ENCODE measurements at places on chromosomes 2 and 18.

DNA sequence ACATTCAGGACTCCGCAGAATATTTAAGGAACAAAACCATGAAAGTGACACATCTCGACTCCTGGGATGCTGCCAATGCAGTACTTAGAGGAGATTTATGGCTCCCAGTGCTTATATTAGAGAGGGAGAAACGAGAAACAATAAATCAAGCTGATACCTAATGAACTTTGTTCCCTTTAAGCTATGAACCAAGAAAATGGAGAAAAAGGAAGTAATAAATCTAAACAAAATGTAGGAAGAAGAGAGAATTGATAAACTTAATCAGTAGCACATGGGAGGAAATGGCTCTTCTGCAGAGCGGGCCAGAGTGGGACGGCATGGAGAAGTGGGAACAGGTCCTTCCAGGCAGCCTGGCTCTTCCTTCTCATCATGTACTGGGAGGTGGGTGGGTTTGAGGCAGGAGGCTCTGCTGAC, 42.7 kb downstream of the NPPC start:
- no peak for DNase-seq

- no peak for DNase-seq
Observed at GRCh38 chr2:11705063-11705462, 35.1 kb upstream of the NTSR2 start.

- no peak for DNase-seq
Observed at GRCh38 chr18:37385846-37386778, 179.5 kb downstream of the CELF4 start.

- no peak for DNase-seq
Observed at GRCh38 chr2:84290537-84290936, 168.5 kb downstream of the SUCLG1 start.

DNA sequence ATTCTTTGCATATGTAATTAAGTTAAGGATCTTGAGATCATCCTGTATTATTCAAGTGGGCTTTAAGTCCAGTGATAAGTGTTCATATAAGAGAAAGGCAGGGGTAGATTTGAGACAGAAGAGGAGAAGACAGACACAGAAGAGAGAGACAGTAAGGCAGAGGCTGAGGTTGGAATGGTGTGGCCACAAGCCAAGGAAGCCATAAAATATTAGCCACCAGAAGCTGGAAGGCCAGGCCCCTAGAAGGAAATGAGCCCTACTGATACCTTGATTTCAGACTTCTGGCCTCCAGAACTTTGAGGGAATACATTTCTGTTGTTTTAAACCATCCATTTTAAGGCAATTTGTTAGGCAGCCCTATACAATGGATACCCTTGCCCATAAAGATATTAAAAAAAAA, 66.9 kb upstream of the DLX2 start:
- no peak for DNase-seq

DNA sequence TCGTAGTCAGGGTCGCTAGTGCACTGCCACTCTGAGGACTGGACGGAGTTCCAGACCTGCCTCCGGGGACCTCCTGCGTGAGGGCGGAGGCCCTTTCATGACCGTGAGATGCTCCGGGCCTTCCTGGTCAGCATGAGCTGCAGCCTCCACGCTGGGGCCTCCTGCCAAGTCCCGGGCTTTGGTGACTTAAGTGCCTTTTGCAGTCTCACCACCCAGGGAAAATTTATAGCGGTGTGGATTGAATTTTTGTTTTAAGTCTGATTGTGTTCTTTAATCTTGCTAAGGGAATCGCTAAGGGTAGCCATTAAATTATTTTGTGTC, 33.6 kb downstream of the CHRNA1 start:
- DNase-seq, result no peak

GRCh38 chr2:232328032-232328422, 50.5 kb upstream of the ALPP start:
- DNase-seq, result no peak

- no peak for DNase-seq
Observed at GRCh38 chr18:42365591-42365990, 410.6 kb downstream of the PIK3C3 start.

GRCh38 chr2:6954586-6954985, 37.4 kb downstream of the RNF144A start:
- DNase-seq, result no peak

GRCh38 chr2:62334440-62335058, 138.6 kb downstream of the B3GNT2 start:
- DNase-seq, result no peak

GRCh38 chr2:147546109-147546508, 298.7 kb upstream of the ACVR2A start:
- DNase-seq, result no peak

GRCh38 chr2:100292022-100292580, 30.2 kb downstream of the LONRF2 start:
- no peak for DNase-seq

DNA sequence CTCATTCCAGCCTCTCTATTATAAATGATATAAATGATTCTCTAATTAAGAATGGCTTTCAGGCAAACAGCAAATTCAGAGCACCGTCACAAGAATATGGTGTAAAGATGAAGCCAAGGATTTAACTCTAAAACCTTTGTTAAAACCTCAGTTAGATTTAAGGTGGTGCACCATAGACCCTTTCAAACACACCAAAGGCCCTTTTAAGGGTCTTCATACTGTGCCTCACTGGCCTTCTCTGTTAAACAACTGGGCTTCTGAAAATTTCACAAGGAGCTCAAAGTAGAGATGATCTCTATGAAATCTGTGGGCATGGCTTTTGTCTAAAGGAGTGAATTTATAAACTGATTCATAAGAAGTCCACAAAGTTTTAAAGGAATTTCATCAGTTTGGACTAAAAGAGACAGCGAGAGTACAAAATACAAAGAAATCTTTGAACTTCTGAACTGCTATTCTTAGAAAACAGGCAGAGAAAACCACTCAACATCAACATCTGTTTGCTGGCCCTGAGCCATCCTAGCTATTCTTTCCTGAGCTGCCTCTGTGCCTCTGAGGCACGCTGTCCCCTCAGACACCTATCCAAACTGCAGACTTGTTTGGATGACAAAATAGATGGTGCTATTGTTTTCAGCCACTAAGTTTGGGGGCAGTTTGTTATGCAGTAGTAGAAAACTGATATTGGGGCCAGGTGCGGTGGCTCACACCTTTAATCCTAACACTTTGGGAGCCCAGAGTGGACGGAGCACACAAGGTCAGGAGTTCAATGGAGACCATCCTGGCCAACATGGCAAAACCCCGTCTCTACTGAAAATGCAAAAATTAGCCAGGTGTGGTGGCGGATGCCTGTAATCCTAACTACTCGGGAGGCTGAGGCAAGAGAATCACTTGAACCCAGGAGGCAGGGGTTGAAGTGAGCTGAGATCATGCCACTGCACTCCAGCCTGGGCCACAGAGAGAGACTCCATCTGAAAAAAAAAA, 72.9 kb upstream of the MYCN start:
- no peak for DNase-seq

- no peak for DNase-seq
Observed at GRCh38 chr2:10764896-10765295, 43.5 kb downstream of the ATP6V1C2 start.

- DNase-seq, result no peak
Observed at GRCh38 chr2:200066417-200066816, 111.0 kb downstream of the MAIP1 start.

DNA sequence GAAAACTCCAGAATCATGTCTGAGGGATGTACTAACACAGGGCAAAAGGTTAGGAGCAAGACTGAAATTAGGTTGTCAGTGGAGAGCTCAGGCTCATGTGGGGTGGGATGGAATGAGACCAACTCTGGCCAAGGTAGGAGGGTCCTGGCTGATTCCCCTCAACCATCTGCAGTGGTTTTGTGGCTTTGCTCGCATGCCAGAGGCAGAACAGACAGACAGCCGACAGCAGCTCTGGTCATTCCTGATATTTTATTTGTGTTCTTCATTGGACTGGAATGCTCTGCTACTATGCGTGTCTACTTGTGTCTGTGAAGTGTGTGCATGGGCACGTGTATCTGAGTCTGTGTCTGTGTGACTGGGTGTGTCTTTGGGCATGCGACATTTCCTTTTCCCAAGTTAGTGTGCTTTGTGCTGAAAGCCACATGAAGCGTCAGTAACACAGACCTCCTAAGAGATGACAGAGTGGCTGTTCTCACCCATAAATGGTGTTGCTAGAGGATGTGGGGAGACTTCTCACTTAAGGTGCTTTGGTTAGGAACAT, 239.5 kb downstream of the CNTNAP5 start:
- no peak for DNase-seq

DNA sequence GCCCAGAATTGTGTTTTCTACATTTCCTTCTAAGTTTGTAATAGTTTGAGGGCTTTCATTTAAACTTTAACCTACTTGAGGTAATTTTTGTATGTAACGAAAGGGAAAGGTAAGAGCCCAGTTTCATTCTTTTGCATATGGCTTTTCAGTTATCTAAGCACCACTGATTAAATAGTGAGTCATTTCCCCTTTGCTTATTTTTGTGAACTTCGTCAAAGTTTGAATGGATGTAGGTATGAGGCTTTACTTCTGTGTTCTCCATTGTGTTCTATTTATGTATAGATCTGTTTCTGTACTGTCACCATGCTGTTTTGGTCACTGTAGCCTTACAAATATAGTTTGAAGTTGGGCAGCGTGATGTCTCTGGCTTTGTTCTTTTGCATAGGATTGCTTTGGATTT, 944.8 kb upstream of the CNTNAP5 start:
- no peak for DNase-seq

- DNase-seq, result no peak
Observed at GRCh38 chr2:77567723-77568122, 45.5 kb upstream of the LRRTM4 start.

DNA sequence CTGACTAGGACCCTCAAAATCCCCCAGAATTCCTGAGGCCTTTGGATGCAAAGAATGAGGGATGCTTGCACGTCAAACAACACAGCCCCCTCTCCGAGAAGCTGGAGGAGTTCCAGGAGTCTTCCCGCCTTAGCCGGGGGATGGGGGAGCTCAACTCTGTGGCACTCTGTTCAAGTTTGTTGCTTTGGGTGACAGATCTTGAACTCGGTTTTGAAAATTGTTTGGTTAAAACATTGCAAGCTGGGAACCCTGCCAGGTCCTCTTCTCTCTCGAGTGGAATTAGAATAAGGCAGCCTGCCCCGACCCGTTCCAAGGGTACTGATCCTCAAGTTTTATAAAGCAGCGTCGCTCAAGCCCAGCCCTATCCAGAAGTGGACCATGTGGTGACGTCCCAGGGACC, 244.1 kb downstream of the LOXHD1 start:
- no peak for DNase-seq

DNA sequence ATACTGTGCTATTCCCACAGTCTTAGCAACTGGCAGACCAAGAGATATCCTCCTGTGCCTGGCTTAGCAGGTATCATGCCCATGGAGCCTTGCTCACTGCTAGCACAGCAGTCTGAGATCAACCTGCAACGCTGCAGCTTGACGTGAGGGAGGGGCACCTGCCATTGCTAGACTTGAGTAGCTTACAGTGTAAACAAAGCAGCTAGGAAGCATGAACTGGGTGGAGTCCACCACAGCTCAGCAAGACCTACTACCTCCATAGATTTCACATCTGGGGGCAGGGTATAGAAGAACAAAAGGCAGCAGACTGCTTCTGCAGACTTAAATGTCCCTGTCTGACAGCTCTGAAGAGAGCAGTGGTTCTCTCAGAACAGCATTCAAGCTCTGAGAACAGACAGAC, 74.8 kb downstream of the AKAIN1 start:
- no peak for DNase-seq

- no peak for DNase-seq
Observed at GRCh38 chr18:9436206-9436929, 38.9 kb upstream of the RALBP1 start.

DNA sequence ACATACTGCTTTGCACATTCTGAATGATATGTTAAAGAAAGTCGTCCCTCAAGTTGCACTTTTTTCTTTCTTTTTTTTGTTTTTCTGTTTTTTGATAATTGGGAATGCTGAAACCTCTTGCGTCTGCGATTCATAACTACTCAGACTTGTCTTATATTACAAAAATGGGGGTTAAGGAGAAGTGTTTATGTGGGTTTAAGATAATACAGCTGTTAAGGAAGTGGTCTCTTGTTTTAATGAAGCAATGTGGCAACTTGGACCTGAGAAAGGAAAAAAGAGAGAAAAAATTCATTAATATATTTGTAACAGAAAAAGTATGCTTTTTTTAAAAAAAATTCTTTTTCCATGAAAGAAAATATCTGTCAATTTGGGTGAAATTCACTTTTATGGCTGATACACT, 268.5 kb upstream of the CCDC68 start:
- DNase-seq, result no peak

DNA sequence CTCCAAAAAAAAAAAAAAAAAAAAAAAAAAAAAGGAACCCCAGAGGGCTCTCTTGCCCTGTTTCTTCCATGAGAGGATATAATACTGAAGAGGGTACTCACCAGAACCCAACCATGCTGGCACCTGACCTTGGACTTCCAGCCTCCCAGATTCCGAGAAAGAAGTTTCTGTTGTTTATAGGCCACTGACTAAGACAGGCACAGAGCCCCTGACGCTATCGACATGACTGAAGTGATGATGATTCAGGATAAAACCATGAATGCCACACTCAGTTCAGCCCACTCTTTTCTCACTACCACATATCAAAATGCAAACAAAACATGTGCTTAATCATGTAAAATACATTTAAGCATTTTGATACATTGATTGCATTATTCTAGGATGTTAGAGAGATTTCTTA, 66.1 kb upstream of the CDCA7 start:
- no peak for DNase-seq

- no peak for DNase-seq
Observed at GRCh38 chr18:22711192-22711685, 221.9 kb upstream of the RBBP8 start.

GRCh38 chr2:34705551-34706247, 1106.6 kb upstream of the FAM98A start:
- no peak for DNase-seq

DNA sequence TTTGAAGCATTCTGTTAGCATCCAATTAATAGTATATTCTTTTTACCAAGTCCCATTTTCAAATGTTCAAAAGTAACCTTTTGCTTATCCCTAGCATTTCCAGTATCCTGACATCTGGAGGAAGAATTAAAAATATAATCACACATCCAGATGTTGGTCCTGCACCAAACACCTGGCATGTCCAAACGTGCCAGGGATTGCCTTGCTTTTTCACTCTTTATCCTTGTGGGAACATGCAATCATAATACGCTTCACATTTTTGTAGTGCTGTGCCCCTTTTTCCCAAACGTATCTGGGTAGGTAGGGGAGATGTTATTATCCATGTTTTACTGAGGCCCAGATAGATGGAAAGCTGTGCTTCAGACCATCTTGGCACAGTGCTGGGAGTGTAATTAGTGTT, 133.0 kb downstream of the TPGS2 start:
- DNase-seq, result no peak

DNA sequence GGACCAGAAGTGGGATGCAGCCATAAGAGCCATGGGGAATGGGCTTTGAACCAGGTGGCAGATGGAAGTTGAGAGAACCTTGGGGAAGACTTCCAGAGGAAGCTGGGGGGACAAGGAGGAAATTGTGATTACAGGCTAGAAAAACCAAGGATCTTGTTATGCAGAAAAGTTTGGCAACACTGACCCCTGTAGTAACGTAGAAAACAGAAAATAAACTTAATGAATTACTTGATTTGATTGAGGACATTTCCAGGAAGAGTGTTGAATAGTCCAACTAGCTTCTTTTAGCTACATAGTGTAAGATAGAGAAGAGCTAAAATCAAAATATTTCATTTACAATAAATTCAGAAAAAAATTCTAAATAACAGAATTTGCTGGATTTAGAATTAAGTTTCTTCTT, 91.9 kb upstream of the GPC1 start:
- no peak for DNase-seq
